Lung (tissue), 17 donors: ENCODE measurements at places on chromosomes 2 and 18. TPM values are rescaled to one million over a fixed set of nuclear protein-coding genes. Genes with fewer than 3 reads are reported as not detected.

IL1F10 gene
- not detected for total RNA-seq

FAHD2B gene
- total RNA-seq = 12.1 TPM

RAD51AP2 gene
- total RNA-seq = not detected

SLC9A4 gene
- 0.06 TPM for total RNA-seq

DNA sequence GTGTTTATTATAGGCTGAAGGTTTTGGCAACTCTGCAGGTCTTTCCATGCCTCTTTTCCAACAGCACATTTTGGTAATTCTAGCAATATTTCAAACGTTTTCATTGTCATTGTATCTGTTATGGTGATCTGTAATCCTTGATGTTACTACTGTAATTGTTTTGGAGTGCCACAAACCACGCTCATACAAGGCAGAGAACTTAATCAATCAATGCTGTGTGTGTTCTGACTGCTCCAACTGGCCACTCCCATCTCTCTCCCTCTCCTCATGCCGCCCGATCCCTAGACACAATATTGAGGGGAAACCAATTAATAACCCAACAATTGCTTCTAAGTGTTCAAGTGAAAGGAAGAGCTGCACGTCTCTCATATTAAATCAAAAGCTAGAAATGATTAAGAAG lies 32.9 kb downstream of the HDLBP start:
- H3K4me3 ChIP-seq = no peak overlapping the region
- no peak overlapping the region for H3K27ac ChIP-seq
- no peaks in the 10 kb centered on the region for H3K27me3 ChIP-seq
- no peak for DNase-seq
- H3K4me1 ChIP-seq = peaks cover 6% of the 10 kb centered on the region

GRCh38 chr2:196591621-196592022 lies 47.9 kb upstream of the CCDC150 start:
- H3K27me3 ChIP-seq = no peaks in the 10 kb centered on the region
- no peaks in the 10 kb centered on the region for H3K36me3 ChIP-seq
- H3K27ac ChIP-seq = no peak overlapping the region
- H3K4me3 ChIP-seq = no peak overlapping the region
- peaks cover 29% of the 10 kb centered on the region for H3K4me1 ChIP-seq
- no peak for DNase-seq

- H3K36me3 ChIP-seq = no peaks in the 10 kb centered on the region
- no peak overlapping the region for H3K27ac ChIP-seq
- H3K4me1 ChIP-seq = peaks cover 3% of the 10 kb centered on the region
- no peak overlapping the region for H3K4me3 ChIP-seq
These were observed 5.7 kb downstream of the ITGB6 start for GRCh38 chr2:160194351-160194750.

- no peak for DNase-seq
- peaks cover 11% of the 10 kb centered on the region for H3K4me1 ChIP-seq
- no peak overlapping the region for H3K4me3 ChIP-seq
- H3K27ac ChIP-seq = peak overlapping the region; percentile 60
- H3K27me3 ChIP-seq = no peaks in the 10 kb centered on the region
- peaks cover 18% of the 10 kb centered on the region for H3K36me3 ChIP-seq
These were observed 64.3 kb downstream of the NFATC1 start for GRCh38 chr18:79459946-79460480.

- H3K4me1 ChIP-seq = no peaks in the 10 kb centered on the region
- no peak overlapping the region for H3K4me3 ChIP-seq
- H3K36me3 ChIP-seq = peaks cover 11% of the 10 kb centered on the region
- no peaks in the 10 kb centered on the region for H3K27me3 ChIP-seq
- no peak for DNase-seq
- H3K27ac ChIP-seq = no peak overlapping the region
These were observed 34.1 kb downstream of the INO80D start for GRCh38 chr2:206051912-206052311.

PCARE gene
- not detected for total RNA-seq

GRCh38 chr2:234512884-234513669 lies 16.2 kb upstream of the ARL4C start:
- DNase-seq = no peak
- no peak overlapping the region for H3K27ac ChIP-seq

- no peak for DNase-seq
- no peaks in the 10 kb centered on the region for H3K36me3 ChIP-seq
- peaks cover 5% of the 10 kb centered on the region for H3K4me1 ChIP-seq
- H3K4me3 ChIP-seq = no peak overlapping the region
- no peak overlapping the region for H3K27ac ChIP-seq
These were observed 82.6 kb upstream of the TXNDC2 start for GRCh38 chr18:9803063-9803697.

GRCh38 chr2:220152281-220152935 lies 525.0 kb downstream of the SLC4A3 start:
- H3K36me3 ChIP-seq = no peaks in the 10 kb centered on the region
- no peaks in the 10 kb centered on the region for H3K4me1 ChIP-seq
- no peaks in the 10 kb centered on the region for H3K27me3 ChIP-seq

GRCh38 chr2:224982910-224983711 lies 59.2 kb downstream of the DOCK10 start:
- H3K4me3 ChIP-seq = no peak overlapping the region
- DNase-seq = peak; percentile 96
- H3K4me1 ChIP-seq = peaks cover 4% of the 10 kb centered on the region
- no peaks in the 10 kb centered on the region for H3K27me3 ChIP-seq
- no peaks in the 10 kb centered on the region for H3K36me3 ChIP-seq
- peak overlapping the region; percentile 54 for H3K27ac ChIP-seq

- H3K27me3 ChIP-seq = no peaks in the 10 kb centered on the region
These were observed 16.0 kb upstream of the ACYP2 start for GRCh38 chr2:54099370-54099769.

DNA sequence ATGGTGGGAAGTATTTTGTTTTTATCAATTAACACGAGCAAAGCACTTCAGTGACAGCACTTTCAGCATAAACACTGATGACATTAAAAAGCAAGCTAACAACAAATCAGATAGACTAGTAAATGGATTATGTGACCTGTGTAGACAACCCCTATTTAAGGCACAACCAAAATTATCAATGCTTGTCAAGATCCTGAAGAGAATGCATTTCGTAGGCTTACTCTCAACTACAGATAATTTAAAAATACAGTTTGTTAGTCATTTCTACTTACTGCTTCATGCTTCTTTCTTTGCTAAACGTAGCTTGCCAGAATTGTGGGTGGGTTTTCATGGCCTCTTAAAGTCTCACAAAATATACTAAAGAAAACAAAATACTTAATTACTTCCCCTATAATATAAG lies 3.4 kb downstream of the CSRNP3 start:
- H3K4me3 ChIP-seq = no peak overlapping the region
- DNase-seq = no peak
- no peaks in the 10 kb centered on the region for H3K27me3 ChIP-seq
- H3K4me1 ChIP-seq = no peaks in the 10 kb centered on the region
- H3K36me3 ChIP-seq = no peaks in the 10 kb centered on the region
- H3K27ac ChIP-seq = no peak overlapping the region

- peak; percentile 91 for DNase-seq
- no peak overlapping the region for H3K27ac ChIP-seq
- H3K36me3 ChIP-seq = no peaks in the 10 kb centered on the region
- H3K27me3 ChIP-seq = no peaks in the 10 kb centered on the region
- H3K4me3 ChIP-seq = no peak overlapping the region
- H3K4me1 ChIP-seq = no peaks in the 10 kb centered on the region
These were observed 378.6 kb upstream of the CWC22 start for GRCh38 chr2:180385601-180386201.

GRCh38 chr2:189522435-189523151 lies 58.0 kb downstream of the SLC40A1 start:
- H3K27me3 ChIP-seq = no peaks in the 10 kb centered on the region
- peaks cover 9% of the 10 kb centered on the region for H3K4me1 ChIP-seq
- H3K27ac ChIP-seq = no peak overlapping the region

DNA sequence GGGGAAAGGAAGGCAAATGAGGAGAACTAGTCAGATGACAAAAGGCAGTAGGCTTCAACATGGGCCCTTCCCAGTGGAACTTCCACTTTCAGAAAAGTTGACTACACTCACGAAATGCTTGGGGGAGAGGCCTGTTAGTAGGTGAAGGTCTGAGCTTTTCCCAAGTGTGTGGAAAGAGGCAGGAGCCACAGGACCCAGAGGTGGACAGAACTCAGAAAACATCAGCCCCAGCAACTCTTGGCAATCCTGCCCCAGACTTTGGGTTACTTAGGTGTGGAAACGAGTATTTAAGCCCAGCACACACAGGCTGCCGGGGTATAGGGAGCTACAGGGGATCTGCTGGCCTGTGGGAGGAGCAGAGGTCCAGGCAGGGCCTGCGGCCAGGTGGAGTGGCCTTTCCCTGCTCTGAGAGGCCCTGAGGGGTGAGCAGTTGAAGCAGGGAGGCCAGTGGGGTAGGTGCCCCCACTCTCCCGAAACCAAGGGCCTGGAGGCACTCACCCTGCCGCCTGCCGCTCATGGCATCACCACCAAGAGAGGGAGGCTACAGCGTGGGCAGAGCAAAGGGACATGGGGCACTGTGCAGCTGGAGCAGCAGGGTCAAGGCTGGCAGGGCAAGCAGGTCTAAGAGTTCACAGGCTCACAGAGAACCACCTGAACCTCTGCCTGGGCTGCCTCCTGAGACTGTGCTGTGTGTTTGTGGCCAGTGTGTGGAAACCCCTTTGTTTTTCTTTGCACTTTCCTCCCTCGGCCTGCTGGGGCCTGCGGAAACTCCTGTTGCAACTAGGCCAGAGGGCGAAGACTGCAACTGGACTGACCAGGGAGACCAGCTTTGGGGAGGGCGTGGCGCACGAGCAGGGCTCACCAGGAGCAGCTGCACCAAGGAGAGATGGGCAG lies 130.7 kb upstream of the SERTAD2 start:
- H3K4me3 ChIP-seq = no peak overlapping the region
- no peaks in the 10 kb centered on the region for H3K27me3 ChIP-seq

CXCR2 gene
- total RNA-seq = 7.4 TPM

RAX gene
- not detected for total RNA-seq

GRCh38 chr2:139162456-139162855 lies 382.3 kb upstream of the NXPH2 start:
- H3K4me3 ChIP-seq = no peak overlapping the region
- no peaks in the 10 kb centered on the region for H3K4me1 ChIP-seq
- H3K27ac ChIP-seq = no peak overlapping the region
- H3K36me3 ChIP-seq = no peaks in the 10 kb centered on the region
